Caco-2 (cell line): ENCODE measurements at places on chromosomes 2 and 18.

GRCh38 chr2:216302981-216303676 lies 69.2 kb downstream of the MARCHF4 start:
- H3K27ac ChIP-seq = no peak overlapping the region
- H3K4me1 ChIP-seq = no peaks in the 10 kb centered on the region; the same call in 1 of the 2 replicates
- no peaks in the 10 kb centered on the region for H3K36me3 ChIP-seq
- no peak overlapping the region for H3K4me3 ChIP-seq

DNA sequence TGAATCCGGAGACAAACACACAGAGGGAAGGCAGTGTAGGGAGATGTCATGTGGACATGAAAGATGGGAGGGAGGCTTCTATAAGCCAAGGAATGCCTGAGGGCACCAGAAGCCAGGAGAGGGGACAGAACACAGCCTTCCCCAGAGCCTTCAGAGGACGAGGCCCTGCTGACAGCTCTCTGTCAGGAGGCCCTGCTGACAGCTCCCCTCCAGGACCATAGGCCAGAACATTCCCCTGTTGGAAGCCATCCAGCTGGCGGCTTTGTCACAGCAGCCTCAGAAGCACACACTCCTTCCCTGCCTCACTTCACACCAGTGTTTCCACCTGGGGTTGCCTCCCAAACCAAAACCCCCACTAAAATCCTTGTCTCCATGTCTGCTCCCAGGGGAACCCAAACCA lies 171.3 kb upstream of the ID2 start:
- no peak overlapping the region for H3K4me3 ChIP-seq
- 0 out of 2 replicates have a peak, but pooled peaks cover 3% of the 10 kb centered on the region for H3K4me1 ChIP-seq
- H3K36me3 ChIP-seq = no peaks in the 10 kb centered on the region
- H3K27ac ChIP-seq = no peak overlapping the region
- no peaks in the 10 kb centered on the region for H3K27me3 ChIP-seq

- H3K4me1 ChIP-seq = no peaks in the 10 kb centered on the region
- H3K27ac ChIP-seq = no peak overlapping the region
- no peak for DNase-seq
- no peaks in the 10 kb centered on the region; the same call in 1 of the 2 replicates for H3K27me3 ChIP-seq
- H3K36me3 ChIP-seq = no peaks in the 10 kb centered on the region
These were observed 250.8 kb upstream of the ZEB2 start for GRCh38 chr2:144770616-144771230.

DNA sequence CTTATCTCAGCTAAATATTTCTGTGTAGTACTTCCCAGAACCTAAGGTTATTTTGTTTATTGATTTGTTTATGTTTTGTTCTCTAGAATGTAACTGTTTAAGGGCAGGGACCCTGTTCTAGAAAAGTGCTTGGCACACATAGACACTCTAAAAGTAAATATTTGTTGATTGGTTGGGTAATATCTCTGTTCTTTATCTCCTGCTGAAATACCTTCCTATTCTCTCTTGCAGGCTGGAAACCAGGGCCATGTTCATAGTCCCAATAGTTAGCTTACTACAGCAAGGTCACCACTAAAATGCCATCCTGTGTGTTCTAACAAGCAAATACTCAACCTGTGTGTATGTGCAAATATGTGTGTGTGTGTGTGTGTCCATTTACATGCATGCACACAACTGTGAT lies 375.6 kb upstream of the MEIS1 start:
- DNase-seq = no peak
- no peaks in the 10 kb centered on the region for H3K36me3 ChIP-seq
- H3K27me3 ChIP-seq = no peaks in the 10 kb centered on the region
- H3K4me1 ChIP-seq = no peaks in the 10 kb centered on the region

- H3K4me3 ChIP-seq = no peak overlapping the region
- no peaks in the 10 kb centered on the region for H3K36me3 ChIP-seq
- H3K27me3 ChIP-seq = no peaks in the 10 kb centered on the region
- DNase-seq = no peak
- no peak overlapping the region for H3K27ac ChIP-seq
- H3K4me1 ChIP-seq = no peaks in the 10 kb centered on the region
These were observed 10.4 kb upstream of the NETO1 start for GRCh38 chr18:72878143-72878542.
